ENCODE measurements at places on chromosomes 1 and 21.

DNA sequence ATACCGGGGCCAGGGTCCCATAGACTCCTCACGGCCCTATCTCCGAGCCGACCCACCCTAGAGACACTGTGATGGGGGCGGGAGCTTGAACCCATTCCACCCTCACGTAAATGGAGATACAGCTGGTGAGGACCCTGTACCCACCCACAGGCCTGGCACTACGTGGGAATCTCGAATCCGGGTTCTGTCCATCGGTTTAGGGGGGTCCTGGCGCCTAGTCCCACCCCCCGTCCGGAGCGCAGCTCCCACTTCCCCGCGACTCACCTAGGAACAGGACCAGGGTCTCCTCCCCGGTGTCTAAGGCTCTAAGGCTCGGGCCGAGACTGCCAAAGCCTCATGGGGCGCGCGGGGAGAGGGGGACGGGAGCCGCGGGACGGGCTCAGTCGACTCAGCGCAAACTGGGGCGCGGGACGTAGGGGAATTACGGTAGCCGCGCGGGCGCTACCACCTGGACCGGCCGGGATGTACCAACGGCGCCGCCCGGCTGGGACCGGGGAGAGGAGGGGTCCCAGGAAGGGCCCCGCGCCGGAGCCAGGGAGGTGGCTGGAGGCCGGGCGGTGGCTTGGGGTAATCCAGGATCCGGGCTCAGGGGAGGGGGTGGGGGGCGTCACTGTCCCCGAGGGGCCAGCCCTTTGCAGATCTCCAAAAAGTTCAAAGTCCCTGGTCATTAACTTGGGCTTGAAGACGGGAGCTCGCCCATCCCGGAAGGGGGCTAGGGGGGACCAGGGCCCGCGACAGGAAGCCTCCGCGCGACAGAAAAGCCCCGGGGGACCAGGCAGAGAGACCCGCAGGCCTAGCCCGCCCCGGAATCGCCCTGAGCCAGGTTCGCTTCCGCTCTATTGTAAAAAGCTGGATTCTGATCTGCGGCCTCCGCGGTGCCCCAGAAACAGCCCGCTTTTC is 1.0 kb downstream of the PLEKHG5 start:
- DNase-seq = no peak

DNA sequence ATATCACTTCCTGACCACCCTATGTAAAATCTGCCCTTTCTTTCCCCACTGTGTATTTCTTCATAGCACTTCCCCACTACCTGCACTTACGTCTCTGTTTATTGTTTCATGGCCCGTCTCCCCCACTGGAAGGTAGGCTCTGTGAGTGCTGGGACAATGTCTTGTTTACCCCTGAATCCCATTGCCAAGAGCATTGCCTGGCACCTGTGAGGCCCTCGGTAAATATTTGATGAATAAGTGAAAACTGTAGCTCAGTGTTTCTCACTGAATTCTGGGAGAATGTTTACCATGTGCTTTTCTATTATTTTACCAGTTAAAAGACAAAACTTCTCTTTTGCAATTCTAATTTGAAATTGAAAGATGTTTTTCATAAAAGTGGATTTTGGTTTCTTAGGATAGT is 11.8 kb downstream of the NFASC start:
- DNase-seq = no peak

DNA sequence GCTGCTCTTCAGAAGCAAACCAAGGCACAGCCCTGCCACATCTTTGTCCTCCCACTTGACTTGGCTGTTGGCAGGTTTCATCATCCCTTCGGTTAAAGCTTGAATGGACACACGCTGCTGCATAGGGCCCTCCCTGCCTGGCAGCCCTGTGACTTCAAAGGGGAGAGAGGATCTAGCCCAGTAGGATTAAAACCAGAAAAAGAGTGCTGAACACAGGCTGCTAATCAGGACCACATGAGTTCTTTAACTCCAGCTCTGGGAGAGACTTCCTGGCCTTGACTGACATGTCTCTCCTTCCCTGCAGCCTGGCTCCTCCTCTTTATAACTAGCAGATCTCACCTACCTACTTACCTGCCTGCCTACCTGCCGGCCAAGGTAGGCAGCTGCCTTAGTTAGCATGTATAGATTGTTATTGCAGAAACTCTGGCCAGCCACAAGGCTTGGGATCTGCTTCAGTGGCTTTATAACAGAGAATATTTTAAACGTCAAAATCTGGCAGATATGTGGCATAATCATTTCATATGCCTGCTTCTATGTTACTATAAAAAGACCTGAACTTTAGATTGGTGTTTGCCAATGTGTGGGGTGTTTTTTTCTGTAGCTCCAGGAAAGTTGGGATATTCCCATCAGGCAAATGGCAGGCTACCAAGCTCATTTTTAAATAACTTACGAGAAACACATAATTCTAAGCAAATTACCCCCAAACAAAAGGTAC is 49.4 kb downstream of the ERG start:
- no peak for DNase-seq

GRCh38 chr1:25784575-25785051 is 15.4 kb upstream of the SELENON start:
- DNase-seq = no peak

- no peak for DNase-seq
These were observed 138.1 kb upstream of the KIF26B start for GRCh38 chr1:245016700-245017099.

- DNase-seq = peak; percentile 18
These were observed 863 bp downstream of the FH start for GRCh38 chr1:241518476-241519307.

DNA sequence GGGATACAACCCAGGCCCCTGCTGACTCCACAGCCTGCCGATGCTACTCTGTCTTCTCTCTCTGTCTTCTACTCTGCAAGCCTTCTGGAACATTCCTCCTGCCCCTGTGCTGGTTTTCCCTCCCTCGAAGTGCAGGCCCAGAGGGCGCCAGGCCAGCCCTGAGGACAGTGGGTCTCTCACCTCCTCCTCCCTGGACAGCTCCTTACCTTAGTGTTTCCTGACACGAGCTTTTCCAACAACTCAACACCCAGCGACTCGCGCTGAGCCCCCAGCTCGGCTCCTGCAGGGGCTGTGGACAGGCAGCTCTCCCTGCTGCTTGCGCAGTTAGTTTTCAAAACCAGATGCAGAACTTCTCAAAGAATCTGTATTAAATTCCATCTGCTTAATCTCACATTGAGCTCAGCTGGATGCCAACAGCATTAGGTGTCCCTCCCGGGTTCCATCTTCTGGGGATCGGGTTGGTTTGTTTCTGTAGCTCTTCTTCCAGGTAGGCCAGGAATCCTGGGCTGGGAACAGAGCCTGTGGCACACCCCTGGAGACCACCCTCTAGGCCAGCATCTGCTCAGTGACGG is 54.2 kb downstream of the PTPRU start:
- DNase-seq = no peak

- no peak for DNase-seq
These were observed 2.8 kb downstream of the ALDH4A1 start for GRCh38 chr1:18899363-18900049.

GRCh38 chr1:235102259-235102582 is 26.4 kb downstream of the TOMM20 start:
- DNase-seq = no peak

- DNase-seq = peak; percentile 63
These were observed 45.8 kb upstream of the CRNN start for GRCh38 chr1:152459596-152460528.

GRCh38 chr1:29382851-29383745 is 146.8 kb downstream of the PTPRU start:
- DNase-seq = no peak

DNA sequence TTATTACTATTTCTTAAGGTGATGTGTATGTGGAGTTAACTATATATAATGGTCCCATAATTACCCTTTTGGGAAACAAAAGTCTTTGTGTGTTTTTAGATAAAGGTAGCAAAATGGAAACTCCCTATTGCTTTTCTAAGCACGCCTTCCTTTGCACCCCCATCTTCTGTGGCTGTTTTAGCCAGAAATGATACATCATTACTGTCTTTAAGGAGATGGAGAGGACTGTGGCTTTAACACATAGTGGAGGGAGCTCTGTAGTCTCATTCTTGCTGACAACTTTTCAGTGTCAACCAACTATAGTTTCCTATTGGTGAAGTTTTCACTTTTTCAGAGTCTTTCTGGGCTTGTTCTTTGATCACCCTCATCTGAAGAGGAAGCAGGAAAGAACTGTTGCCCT is 1.0 kb downstream of the APOBEC4 start:
- no peak for DNase-seq

- DNase-seq = no peak
These were observed 15.1 kb downstream of the NFASC start for GRCh38 chr1:204885790-204886189.

DNA sequence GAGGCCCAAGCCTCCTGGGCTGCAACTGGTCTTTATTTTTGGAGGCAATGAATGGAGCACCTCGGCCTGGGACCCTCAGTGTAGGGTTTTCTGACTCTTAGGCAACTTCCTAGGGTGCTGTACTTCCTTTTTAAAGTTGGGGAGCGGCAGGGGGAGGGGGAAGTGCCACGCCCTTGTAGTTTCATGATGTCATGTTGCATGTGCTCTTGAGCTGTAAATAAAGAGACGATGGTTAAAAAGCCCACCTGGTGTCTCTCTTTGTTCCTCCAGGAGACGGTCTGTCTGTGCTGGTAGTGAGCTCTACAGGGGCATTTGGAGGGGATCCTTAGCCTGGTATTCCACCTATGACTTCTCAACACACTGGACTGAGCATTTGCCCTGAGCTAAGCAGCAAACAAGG is 10.3 kb upstream of the AGTRAP start:
- no peak for DNase-seq

Measured in stimulated activated CD4-positive, alpha-beta T cell treated with anti-CD3 and anti-CD28 coated beads, Interleukin-1b, Interleukin-23, amount 100 ng/mL, for 4 hours (primary cell).